ENCODE measurements at places on chromosomes 7 and 10.

- DNase-seq: no peak
Observed at GRCh38 chr7:55515569-55516279, 56.6 kb downstream of the VOPP1 start.

- no peak for DNase-seq
Observed at GRCh38 chr10:78288663-78289062, 255.0 kb downstream of the RPS24 start.

- no peak for DNase-seq
Observed at GRCh38 chr7:27916372-27916771, 176.4 kb downstream of the TAX1BP1 start.

- no peak for DNase-seq
Observed at GRCh38 chr7:44673771-44674170, 67.3 kb downstream of the OGDH start.

- DNase-seq: no peak
Observed at GRCh38 chr7:92506363-92506762, 22.0 kb downstream of the PEX1 start.

DNA sequence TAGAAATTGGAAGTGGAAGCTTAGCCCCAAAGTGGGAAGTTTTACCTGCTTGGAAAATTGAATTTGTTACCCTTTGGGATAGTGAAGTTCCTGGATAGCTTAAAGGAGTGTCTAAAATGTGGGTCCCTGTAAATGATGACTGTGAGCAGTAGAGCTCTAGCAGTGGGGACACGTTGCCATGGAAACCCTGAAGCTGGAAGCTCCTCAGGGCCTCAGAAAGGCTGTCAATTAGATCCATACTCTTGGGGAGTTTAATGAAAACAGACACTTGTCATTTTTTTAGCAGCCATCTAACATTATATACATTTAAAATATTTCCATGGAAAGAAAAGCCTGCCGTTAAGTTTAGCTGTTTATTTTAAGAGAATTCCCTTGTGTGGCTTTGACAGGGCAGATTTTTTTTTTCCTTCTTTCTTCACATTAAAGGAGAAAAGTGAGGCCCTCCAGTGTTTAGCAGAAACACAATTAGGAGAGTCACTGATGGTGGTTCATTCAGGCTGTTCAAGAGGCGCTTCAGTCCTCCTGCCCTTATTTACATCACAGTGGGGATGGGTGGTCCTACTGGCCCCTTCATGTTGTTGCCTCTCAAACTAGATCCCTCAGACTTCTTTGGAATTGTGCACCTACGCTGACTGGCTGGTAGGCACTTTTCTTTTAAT lies 518.4 kb downstream of the CCSER2 start:
- DNase-seq: no peak

DNA sequence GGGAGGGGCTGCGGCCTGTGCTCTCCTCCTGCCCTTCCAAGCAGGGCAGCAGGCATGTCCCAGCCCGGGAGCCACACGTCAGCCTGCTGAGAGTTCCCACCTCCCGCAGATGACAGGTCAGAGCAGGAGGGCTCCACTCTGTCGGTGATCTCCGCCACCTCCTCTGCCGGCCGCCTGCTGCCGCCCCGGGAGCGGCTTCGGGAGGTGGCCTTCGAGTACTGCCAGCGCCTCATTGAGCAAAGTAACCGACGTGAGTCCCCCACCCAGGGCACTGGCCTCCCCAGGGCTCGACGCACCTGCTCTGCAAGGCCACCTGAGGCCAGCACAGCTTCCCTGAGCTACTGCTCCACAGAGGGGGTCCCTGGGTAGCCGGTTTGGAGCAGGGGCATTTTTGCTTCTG lies 9.4 kb downstream of the AP5Z1 start:
- no peak for DNase-seq

DNA sequence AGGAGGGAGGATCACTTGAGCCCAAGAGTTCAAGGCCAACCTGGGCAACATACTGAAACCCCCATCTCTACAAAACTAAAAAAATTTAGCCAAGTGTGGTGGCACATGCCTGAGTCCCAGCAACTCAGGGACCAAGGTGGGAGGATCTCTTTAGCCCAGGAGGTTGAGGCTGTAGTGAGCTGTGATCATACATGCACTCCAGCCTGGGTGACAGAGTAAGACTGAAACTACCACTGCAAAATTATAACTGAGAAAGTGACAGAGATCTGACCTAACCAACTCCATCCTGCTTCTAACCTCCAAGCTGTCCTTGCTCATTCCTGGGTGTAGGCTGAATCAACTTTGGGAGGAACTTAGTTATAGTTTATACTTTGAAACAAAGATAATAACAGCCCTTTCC lies 59.4 kb downstream of the HTR7 start:
- no peak for DNase-seq

DNA sequence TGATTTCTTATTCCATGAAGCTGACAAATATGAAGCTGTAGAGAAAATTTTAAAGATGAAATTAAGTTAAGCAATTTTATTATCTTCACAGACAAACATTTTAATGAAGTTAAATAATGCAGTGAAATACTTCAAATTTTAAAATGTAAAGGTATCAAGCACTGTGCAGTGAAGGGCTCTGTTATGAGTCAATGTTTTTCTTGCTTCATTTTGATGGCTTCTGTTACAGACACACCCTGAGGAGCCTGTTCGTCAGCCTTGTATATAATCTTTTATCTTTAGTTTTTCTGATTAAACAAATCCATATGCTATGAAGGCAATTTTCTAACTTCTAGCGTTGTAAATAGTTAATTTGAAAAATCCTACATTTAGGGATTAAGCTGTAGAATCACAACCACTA lies 18.5 kb downstream of the VSTM2A start:
- no peak for DNase-seq

DNA sequence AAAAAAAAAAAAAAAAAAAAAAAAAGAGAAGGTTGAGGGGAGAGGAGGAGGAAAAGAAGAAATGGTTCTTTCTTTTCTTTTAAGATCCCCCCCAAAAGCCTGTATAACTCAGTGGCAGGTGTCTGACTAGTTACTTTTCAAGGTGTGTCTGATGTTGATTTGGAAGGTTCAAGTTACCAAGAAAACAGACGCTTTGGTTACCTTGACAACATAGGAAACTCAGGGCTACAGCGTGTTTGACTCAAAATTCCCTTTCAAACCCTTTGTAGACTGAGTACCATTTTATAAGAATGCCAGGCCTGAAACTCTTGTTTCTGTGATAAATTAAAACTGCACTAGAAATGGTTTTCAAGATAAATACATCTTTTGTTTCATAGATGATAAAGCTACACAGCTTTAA lies 286.8 kb downstream of the SKIDA1 start:
- DNase-seq: no peak

DNA sequence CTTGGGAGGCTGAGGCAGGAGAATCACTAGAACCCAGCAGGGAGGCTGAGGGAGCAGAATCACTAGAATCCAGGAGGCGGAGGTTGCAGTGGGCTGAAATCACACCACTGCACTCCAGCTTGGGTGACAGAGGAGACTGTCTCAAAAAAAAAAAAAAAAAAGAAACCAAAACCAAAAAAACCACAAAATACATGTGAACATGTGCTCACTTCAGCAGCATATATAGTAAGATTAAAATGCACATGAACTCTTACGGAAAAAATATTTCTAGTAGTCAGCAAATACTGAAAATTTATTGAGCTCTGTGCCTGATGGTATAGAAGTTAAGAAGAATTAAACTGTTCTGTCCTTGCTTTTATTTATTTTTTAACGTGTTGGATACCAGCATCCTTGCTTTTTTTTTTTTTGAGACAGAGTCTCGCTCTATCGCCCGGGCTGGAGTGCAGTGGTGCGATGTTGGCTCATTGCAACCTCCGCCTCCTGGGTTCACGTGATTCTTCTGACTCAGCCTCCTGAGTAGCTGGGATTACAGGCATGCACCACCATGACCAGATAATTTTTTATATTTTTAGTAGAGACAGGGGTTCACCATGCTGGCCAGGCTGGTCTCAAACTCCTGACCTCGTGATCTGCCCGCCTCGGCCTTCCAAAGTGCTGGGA lies 9.6 kb upstream of the ZNF487 start:
- DNase-seq: no peak

GRCh38 chr7:120725376-120726039 lies 132.4 kb downstream of the TSPAN12 start:
- no peak for DNase-seq

GRCh38 chr7:90119178-90119971 lies 34.9 kb upstream of the STEAP1 start:
- no peak for DNase-seq

DNA sequence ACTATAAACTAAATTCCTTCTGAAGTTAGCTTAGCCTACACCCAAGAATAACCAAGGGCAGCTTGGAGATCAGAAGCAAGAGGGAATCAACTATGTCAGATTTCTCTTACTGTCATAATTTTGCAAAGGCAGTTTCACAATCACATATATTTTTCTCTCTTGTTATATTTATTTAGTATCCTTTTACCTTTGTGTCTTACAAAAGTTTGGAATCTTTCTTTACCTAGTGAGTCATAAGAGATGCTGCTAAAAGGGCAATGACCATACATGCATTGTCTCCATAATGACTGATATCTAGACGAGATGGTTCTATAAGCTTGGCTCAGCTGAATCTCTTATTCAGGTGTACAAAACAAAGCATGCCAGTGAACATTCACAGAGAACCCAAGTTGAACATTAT lies 61.1 kb downstream of the PPP1R17 start:
- DNase-seq: no peak

GRCh38 chr7:48217266-48217665 lies 46.0 kb downstream of the ABCA13 start:
- DNase-seq: no peak

GRCh38 chr10:32061440-32061839 lies 5.2 kb upstream of the KIF5B start:
- no peak for DNase-seq

DNA sequence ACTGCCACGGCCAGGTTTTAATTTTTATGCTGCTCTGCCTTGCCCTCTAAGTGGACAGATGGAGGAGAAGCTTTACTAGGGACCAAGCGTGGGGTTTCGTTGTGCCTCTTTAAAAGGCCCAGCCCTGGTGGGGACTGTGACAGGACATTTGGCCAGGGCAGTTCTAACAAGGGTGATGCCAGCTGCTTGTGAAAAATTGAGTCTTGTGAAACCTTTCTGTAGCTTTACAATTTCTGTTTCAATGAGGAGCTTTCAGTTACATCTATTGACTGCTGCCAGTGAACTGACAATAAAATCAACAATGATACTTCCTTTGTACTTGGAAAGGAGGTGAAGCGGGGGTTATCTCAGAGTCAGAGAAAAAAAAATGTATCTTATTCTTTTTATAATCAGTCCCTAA lies 233.1 kb upstream of the CSTF2T start:
- DNase-seq: no peak

- no peak for DNase-seq
Observed at GRCh38 chr7:68785036-68785435, 813.2 kb upstream of the AUTS2 start.

DNA sequence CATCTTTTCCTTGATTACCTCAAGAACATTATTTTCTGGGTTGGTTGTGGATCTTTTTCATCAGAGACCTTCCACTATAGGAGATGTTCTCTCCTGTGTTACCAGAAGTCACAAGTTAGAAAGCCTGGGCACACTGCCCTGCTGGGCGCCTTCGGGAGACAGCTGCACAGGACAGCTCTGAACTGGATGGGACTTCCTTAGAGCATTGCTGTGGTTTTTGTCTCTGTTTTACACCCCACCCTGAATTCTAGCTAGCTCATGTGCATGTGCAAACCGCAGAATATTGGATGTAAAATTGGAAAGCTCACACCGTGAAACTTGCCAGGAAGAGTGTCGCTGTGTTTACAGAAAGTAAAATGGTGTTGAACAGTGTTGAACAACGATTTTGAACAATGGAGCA lies 54.4 kb upstream of the SEC61G start:
- no peak for DNase-seq

GRCh38 chr10:82477776-82478175 lies 602.8 kb downstream of the NRG3 start:
- no peak for DNase-seq

DNA sequence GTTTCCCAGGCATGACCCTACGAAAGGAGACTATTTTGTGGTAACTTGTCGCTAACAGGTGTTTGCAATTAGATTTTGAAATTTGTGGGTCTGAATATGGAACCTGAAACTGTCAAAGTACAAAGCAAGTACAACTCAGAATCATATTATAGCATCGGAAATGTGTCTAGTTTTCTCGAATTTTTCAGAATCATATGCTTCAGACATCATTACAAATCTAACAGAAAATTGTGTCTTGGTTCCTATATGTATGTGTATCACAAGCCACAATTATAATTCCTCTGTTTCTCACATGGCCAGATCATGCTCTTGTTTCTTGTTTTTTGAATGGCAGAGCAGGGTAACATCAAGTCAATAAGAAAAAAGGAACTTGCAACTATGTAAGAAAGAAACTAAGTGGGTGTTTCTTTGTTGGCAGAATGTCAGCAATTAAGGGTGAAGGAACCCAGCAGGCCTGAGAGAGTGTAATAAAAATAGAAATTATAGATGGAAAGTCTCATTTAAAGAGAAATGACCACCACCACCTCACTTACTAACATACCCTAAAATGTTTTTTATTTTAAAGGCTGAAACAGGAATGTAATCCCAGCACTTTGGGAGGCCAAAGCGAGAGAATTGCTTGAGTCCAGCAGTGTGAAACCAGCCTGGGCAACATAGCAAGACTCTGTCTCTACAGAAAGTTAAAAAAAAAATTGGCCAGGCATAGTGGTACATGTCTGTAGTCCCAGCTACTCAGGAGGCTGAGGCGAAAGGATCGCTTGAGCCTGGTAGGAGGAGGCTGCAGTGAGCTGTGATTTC lies 51.3 kb downstream of the PRTFDC1 start:
- no peak for DNase-seq

DNA sequence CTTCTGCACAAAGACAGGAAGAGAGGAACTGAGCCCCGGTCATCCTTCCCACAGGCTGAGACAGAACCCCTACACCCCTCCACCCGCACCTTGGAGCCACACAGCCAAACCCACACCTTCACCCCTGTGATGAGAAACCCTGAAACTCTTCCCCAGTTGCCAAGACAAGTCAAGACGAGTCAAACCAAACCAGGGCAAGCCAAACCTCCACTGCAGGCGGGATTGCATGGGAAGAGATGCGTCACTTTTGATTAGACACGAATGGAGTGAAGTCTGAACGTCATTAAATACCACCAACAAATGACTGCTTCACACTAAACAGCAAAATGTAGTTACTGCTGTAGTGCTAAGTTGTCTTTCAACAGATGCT lies 73.8 kb downstream of the PRPF18 start:
- DNase-seq: no peak

GRCh38 chr10:22619101-22619500 lies 95.3 kb downstream of the PIP4K2A start:
- no peak for DNase-seq

GRCh38 chr10:28046579-28046978 lies 47.7 kb upstream of the ODAD2 start:
- DNase-seq: no peak

GRCh38 chr7:21903020-21903786 lies 42.5 kb downstream of the CDCA7L start:
- no peak for DNase-seq

GRCh38 chr7:22582863-22583622 lies 83.1 kb upstream of the STEAP1B start:
- DNase-seq: no peak

DNA sequence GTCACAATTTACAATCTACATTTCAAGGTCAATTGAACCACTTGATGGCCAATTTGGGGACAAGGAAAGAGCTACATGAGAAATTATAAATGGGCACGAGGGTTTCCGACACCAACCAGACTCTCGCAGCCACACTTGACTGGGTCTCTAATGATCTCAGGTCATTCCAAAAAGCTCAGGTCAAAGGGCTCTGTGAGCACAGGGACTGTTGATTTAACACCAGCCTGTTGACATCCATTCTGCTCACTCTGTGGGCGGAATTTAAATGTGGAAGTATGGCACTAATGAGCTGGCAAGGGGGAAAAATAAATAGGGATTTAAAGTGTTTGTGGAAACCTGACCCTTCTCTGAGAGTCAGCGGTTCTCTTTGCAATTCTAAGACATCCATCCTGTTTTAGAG lies 810.7 kb upstream of the AUTS2 start:
- DNase-seq: no peak
